ENCODE measurements at places on chromosomes 12 and 14.

DNA sequence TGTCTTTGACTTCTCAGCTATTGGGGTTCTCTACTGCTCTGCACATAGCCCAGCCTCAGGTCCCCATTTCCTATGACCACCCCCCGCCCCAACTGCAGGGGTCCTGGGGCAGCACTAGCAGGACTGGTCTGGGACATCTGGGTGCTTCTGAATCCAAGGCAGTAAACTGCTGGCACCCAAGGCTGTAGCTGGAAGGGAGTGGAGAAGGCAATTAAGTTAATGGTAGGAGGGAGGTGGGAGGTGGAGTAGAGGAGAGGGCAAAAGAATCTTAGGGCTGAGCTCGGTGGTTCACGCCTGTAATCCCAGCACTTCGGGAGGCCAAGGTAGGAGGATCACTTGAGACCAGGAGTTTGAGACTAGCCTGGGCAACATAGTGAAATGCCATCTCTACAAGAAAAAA, 11.5 kb downstream of the PLEK2 start:
- no peak for DNase-seq

- DNase-seq = no peak
Measured at GRCh38 chr14:79333198-79333546, 878.1 kb downstream of the DIO2 start.

GRCh38 chr12:50732591-50732990, 31.3 kb upstream of the ATF1 start:
- no peak for DNase-seq

DNA sequence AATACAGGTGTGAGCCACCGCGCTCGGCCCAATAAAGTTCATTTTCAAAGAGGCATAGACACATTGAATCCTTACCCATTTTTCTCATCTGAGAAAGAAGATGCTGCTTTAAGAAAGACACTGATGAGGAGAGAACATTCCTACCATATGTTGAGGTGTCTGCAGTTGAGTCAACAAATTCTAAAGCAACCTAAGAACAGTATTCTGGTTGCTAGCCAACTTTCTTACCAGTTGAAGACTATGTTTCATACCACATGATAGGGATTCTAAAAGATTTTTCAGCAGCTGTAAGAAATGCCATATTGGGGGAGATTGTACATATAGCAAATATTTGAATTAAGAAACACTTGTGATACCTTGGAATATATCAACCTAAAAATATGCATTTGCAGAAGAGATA, 160.1 kb downstream of the SRGAP1 start:
- no peak for DNase-seq

- no peak for DNase-seq
Measured at GRCh38 chr14:23375527-23376251, 1.2 kb upstream of the CMTM5 start.

GRCh38 chr12:16165506-16165905, 112.0 kb downstream of the SLC15A5 start:
- no peak for DNase-seq

- no peak for DNase-seq
Measured at GRCh38 chr14:67663633-67664032, 10.8 kb downstream of the VTI1B start.
